ENCODE measurements at places on chromosomes 12 and 14.

- no peak for DNase-seq
Observed at GRCh38 chr12:6970096-6970527, 352 bp downstream of the PHB2 start.

GRCh38 chr14:95784137-95784536 is 70.2 kb upstream of the TCL1A start:
- no peak for DNase-seq

- DNase-seq: no peak
Observed at GRCh38 chr14:94058128-94058673, 22.8 kb downstream of the DDX24 start.

DNA sequence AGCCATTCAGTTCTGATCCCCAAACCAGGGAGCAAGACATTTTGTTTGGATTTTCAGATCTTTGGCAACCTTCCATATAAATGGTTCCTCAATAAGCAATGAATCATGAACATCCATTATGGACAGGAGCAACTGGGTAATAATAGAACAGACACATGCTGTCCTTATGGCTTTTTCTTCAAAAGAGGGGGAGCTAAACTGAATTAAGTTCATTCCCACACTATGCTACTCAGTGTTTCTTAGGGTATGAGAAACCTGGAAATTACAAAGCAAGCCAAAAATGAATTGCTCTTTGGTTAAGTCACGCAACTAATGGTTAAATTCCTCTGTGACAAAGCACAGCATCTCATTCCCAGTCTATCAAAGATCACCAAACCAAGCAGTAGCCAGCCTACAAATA is 51.0 kb downstream of the PTGER2 start:
- DNase-seq: no peak

All from AG04449 (cell line).